Stimulated activated CD8-positive, alpha-beta memory T cell treated with anti-CD3 and anti-CD28 coated beads, Interleukin-15, amount 100 ng/mL, for 1 hour (primary cell): ENCODE measurements at places on chromosomes 7 and 10.

- DNase-seq = no peak
Measured at GRCh38 chr7:92967238-92967637, 130.9 kb upstream of the CDK6 start.

GRCh38 chr7:11655642-11656041 is 176.4 kb downstream of the THSD7A start:
- DNase-seq = no peak

DNA sequence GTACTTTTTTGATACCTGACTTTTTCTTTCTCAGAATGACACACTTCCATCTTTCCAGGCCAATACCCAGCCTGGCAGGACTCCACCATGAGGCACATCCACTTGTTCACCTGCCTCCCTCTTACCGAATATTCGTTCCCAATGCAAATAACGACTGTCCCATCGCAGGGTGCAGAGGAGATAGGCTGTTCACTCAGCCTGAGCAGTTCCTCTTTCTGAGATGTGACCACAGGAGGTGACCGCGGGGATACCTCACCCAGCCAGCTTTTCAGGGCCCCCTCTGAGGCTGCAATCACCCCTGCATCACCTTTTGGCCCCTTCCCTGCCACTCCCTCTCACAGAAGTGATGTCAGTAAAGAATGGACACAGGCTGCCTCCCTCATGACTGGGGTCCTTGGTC is 28.3 kb downstream of the PTPRN2 start:
- no peak for DNase-seq

DNA sequence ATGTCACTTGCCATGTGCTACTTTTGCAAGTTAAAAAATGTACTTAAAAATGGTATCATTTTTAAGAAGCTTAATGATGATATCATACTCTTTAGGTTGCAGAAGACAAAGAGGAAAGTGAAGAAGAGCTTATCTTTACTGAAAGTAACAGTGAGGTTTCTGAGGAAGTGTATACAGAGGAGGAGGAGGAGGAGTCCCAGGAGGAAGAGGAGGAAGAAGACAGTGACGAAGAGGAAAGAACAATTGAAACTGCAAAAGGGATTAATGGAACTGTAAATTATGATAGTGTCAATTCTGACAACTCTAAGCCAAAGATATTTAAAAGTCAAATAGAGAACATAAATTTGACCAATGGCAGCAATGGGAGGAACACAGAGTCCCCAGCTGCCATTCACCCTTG is 6.1 kb downstream of the LMOD2 start:
- DNase-seq = no peak

GRCh38 chr7:4745971-4746919 is 29.2 kb upstream of the AP5Z1 start:
- DNase-seq = no peak

- no peak for DNase-seq
Measured at GRCh38 chr10:60141896-60142559, 235.7 kb upstream of the CCDC6 start.

DNA sequence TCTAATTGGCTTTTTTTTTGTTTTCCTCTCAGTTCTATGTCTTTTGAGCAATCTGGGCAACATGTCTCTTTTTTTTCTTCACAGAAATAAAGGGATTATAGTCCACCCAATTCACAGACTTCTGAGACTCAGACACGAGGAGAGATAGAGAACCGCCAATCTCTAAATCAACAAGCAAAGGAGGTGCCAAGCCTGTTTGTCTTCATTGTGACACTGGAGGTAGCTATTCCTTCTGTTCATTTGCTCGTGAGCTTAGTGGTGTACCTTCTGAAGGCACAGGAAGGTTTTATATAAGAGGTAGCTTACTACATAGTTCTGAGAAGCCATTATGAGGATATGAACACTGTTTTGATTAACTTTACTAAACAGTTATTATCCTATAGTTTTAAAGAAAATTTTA is 6.1 kb downstream of the EPHB6 start:
- DNase-seq = no peak
